ENCODE measurements at places on chromosomes 5 and 9.

GRCh38 chr5:141743866-141744272, 61.8 kb upstream of the ARAP3 start:
- no peak for DNase-seq

- DNase-seq: no peak
Observed at GRCh38 chr9:93318480-93318879, 133.0 kb upstream of the FAM120A start.

DNA sequence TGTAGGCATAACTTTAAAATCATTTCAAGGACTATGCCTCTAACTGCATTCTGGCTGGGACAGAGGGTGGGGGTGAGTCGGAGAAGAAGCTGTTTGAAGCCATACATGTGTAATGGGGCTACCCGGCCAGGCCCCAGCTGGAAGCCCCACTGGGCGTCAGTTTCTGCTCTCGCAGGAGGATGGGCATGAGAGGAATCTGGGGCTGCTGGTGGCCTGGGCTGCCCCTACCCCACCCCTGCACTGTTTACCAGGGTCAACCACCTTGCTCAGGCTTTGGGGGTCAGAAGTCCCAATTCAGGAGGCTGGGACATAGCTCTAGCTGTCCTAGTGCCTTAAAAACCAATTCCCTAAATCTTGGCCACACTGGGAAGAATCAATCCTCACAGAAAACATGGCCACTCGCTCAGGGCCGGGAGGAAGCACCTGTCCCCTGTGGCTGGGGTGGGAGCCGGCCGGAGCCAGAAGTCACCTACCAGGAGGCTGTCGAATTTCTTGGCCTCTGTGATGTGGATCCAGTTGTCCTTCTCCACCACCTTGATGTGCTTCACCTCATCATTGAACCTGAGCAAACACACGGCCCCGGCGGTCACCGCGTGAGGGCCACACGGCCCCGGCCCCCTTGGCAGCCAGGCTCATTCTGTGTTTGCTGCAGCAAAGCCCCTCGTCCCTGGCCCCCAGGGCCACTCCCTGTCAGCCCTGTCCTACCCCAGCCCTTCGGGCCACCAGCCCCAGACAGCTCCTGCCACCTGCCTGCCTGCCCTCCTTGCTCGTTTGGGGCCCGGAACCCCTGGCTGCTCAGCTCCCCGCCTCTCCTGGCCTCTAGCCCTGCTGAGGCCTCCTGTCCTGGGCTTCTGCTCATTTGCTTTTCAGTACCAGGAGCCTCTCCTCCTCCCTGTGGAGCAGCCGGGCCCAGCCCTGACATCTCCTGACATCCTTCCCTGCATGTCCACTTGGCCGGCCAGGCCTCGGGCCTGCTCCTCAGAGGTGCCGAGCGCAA, 33.6 kb upstream of the SARDH start:
- DNase-seq: no peak

DNA sequence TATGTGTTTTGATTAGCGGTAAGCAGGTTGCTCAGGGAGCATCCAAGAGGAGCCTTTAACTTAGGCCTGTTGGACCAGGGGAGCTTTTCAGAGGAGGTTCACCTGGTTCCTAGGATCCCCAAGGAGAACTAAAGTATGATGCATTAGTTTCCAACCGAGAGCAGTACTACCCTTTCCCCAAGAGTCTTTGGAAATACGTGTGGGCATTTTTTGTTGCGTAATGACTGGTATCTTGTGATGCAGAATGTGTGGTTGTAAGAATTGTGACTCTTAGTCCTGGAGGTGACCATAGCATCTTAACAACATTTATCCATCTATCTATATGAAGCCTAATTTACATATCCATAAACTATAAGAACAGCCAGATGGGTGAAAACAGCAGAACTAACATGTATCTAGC, 11.0 kb downstream of the CFAP95 start:
- DNase-seq: no peak

DNA sequence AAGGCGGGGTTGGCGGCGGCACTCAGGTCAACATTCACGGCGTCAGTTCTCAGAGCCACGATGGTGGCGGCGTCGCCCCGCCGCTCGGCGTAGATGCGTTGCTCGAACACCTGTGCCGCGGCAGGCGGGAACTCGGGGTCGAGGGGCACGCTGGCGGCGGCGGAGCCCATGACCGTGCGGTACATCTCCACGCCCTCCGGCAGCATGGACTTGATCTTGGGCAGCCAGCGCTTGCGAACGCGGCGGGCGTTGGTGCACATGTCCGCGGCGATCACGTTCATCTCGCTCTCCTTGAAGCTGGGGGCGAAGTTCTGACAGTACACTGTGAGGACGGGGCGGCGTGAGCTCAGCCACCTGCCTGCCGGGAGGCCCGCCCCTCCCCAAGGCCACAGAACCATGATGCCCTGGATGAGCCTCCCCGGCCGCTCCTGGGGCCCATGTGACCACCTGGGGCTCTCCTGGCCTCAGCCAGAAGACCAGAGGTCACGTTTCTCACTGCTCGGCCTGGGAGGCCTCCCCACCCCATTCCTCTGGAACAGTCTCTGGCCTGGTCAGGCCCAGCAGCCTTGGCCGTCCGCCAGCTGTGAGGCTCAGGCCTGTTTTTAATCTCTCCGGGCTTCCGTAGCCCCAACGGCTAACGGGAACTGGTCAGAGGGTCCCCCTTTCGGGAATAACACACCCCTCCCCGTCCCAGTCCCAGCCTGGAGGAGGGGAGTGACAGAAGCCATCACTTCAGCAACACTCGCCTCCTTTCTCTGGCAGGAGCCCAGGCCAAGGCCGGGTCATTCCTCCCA, 50.7 kb upstream of the UBAC1 start:
- peak; percentile 92 for DNase-seq

GRCh38 chr9:136394312-136395019, 5.5 kb downstream of the SNAPC4 start:
- no peak for DNase-seq

GRCh38 chr9:136657974-136658848, 4.5 kb upstream of the EGFL7 start:
- peak; percentile 6 for DNase-seq

- DNase-seq: peak; percentile 26
Observed at GRCh38 chr9:76887003-76887821, 18.7 kb downstream of the PRUNE2 start.

- DNase-seq: peak; percentile 27
Observed at GRCh38 chr9:107982745-107983144, 493.2 kb upstream of the KLF4 start.

DNA sequence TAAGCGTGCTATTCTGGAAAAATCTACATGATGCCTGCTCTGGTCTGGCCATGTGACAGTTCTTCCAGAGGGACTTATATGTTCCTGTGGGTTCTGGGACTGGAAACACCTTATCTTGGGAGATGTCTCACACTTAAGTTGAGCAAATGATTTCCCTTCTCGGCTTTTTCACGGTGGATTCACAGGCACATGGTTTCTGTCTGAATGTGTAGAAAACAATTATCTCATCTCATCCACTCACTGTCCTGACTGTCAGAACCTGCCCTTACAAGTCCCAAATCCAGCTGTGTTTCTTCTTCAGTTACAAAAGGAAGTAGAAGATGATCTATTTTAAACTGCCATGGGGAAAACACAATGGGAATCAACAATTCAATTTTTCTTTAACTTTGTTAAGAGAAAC, 184.0 kb downstream of the SYK start:
- DNase-seq: no peak

GRCh38 chr5:135135530-135136226, 101.7 kb upstream of the PITX1 start:
- peak; percentile 38 for DNase-seq

GRCh38 chr5:134813827-134814226, 31.9 kb upstream of the C5orf24 start:
- no peak for DNase-seq

DNA sequence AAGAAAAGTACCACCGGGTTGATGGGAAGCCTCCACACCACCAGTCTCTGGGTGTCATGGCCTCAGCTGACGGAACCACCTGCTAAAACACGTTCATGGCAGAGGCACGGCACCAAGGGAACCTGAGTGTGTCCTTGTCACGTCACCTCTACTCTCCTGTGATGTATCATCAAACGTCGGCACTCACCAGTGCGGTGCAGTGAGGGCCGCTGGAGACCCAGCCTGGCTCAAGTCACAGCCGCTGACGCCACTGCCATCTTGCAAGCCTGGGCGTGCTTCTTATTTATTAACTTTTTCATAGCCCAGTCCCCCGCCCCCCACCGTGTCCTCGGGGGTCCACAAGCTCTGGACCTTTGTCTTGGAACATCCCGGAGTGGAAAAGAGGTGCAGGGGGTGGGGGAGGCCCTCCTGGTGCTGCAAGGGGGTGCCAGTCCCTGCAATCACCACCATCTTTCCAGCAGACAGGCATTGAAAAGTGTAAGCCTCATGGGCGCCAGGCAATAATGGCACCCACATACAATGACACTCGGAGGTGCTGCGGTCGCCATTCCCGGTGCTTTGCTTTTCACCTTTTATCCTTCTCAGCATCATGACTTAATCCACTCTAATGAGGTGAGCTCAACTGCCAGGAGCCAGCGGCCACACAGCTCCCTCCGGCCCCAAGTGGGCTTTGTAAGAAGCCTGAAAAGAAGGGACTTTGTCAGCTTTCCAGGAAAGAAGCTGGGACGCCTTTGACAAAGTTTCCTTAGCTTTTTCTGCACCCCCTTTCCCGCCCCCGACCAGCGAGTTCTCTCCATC, 202.3 kb upstream of the IRX1 start:
- no peak for DNase-seq

DNA sequence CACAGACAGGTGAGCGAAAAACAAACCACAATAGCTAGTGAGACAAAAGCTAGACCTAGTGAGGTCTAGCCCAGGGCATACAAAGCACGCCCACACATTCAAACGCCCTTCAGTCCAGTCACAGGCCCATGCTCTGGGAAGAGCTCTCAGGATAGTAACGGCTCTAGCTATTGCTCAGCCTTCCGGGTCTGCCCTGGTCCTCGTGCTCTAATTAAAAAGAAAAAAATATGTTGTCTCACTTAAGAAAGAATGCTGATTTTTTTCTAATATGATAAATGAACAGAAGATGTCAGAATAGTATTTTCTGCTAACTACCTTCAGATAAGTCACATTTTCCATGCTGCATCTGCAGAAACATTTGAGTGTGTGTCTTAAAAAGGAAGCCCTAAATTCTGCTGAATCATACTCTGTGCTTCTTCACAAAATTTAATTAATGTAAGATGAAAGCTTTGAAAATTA, 94.5 kb downstream of the PLPP1 start:
- DNase-seq: peak; percentile 83

- peak; percentile 84 for DNase-seq
Observed at GRCh38 chr5:156396063-156396829, 69.3 kb downstream of the SGCD start.

GRCh38 chr9:137670391-137671195, 51.8 kb downstream of the EHMT1 start:
- no peak for DNase-seq

DNA sequence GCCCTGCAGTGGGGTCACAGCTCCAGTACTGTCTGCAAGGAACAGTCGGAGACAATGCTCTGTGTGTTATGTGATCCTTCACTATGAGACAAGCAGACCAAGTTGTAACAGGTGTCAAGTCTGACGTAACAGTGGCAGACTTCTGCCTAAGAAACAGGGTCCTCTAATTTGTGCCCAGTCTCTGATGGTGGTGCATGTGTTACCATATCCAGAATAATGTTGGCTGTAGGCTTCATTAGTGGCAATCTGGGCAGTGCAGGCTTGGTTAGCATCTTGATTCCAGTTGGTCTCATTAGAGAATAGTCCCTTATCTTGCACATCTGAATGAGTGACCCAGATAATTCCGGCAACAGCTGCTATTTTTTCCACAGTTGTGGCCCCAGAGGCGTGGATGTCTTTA, 33.8 kb downstream of the ZNF131 start:
- DNase-seq: peak; percentile 49

DNA sequence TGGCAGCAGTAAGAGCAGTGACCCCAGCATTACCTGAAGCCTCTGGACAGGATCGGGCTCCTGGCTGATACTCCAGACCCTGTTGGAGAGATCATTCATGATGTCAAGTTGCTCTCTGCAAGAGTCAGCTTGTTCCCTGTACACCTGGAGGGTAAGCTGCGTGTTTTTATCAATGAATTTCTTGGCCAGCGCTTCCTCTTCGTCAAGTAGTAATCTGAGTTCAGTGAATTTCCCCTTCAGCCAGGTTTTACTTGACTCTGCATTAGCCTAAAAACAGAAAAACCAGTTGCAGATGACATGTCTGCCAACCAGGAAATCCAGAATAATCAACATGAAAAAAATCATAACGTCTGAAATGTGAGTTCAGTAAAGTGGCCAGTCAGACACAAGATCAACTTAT, 19.1 kb downstream of the TRIM14 start:
- no peak for DNase-seq

DNA sequence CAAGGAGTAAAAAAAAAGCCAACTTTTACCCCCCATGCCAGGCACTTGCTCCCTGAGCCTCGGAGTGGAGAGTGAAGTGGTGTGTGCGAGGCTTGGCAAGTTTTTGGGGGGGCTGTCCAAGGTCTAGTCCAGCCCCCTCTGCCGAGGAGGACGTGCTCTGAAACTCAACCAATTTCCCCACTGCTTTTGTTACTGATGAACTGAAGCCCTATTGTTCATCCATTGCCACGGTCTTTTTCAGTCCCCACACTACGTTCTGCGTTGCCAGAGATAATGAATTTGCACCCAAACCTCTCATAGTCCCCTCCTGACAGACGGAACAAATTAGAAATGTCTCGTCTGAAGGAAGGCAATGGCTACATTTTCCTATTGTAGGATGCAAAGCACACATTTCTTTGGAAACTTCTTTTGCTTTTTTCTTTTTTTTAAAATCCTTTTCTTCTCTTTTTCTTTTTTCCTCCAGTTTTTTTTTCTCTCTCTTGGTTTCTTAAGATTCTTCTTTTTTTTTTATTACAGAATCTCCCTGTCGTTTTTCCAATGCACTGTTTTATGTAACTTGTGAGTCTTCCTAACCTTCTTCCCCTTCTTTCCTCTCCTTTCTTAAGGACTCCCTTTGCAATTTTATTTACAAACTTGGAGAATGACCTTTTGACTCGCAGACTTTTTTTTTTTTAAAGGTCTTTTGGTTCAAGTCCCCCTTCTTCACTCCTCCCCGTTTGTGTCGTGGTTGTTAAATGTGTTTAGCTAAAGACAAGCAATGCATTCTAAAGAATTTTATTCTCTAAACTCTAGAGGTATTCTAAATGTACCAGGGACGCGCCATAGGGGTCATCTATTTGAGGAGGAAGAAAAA, 209.5 kb downstream of the MEF2C start:
- DNase-seq: peak; percentile 11

- no peak for DNase-seq
Observed at GRCh38 chr5:134055015-134055414, 50.2 kb upstream of the VDAC1 start.

DNA sequence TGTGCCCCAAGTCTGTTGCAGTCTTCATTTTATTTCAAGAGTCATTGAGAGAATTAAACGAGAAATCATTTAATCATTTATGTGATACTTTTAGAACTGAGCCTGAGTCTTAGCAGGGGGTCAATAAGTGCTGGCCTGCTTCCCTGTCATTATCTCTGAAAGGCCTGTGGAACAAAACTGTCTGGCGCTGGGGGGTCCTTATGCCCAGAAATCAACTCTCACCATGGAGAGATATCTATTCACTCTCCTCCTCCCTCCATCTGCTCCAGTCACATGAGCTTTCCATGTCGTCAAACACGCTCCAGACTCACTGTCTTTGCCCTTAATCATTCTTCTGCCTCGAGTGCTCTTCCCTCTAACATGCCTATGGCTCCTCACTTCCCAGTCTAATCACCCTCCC, 136.8 kb downstream of the ESM1 start:
- DNase-seq: no peak

- no peak for DNase-seq
Observed at GRCh38 chr5:112649882-112650281, 87.8 kb upstream of the APC start.

GRCh38 chr5:172167895-172168294, 20.1 kb downstream of the STK10 start:
- peak; percentile 61 for DNase-seq

GRCh38 chr9:126631254-126631653, 17.5 kb downstream of the LMX1B start:
- no peak for DNase-seq
